ENCODE measurements at places on chromosomes 6 and 20.

GRCh38 chr20:8299921-8300320, 167.9 kb downstream of the PLCB1 start:
- H3K27me3 ChIP-seq, result no peaks in the 10 kb centered on the region
- H3K4me3 ChIP-seq, result no peak overlapping the region
- no peaks in the 10 kb centered on the region for H3K4me1 ChIP-seq
- no peak overlapping the region for H3K27ac ChIP-seq
- DNase-seq, result no peak

DNA sequence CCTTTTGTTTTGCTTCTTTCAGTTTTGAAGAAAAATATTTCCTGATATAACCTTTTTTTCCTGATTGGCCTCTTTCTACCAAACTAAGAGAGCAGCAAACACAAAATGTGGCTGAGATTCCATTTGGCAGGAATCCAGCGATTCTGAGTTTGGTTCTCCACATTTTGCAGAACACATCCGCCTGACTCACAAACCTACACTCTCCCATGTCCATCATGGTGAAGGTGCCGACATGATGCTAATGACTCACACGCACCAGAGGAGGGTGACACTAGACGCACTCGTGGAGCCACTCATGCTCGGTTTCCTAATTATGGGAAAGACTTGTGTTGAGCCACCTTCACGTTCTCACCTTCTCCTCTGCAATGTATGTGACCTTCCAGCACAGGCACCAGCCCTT, 45.9 kb upstream of the DUSP22 start:
- no peak for DNase-seq
- no peaks in the 10 kb centered on the region for H3K36me3 ChIP-seq
- H3K4me3 ChIP-seq, result no peak overlapping the region
- H3K27ac ChIP-seq, result no peak overlapping the region
- H3K4me1 ChIP-seq, result peaks cover 9% of the 10 kb centered on the region
- no peaks in the 10 kb centered on the region for H3K27me3 ChIP-seq

DNA sequence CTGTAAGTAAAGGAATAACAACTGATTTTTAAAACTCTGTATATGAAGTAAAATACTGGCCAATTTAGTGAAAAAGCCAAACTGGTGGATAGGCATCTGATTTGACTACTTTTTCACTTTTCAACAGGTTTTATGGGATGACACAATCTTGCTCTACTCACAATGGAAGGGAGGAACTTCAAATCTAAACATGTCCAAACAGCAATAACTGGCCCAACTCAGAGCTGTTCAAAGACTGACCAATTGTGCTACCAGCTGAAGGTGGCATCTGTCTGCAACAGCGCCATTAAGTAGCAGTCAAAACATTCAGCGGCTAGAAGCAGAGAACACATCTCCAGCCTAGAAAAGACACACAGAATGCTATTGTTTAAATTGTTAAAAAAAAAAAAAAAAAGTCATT, 44.6 kb downstream of the SESN1 start:
- peaks cover 4% of the 10 kb centered on the region for H3K36me3 ChIP-seq
- H3K4me1 ChIP-seq, result peaks cover 19% of the 10 kb centered on the region
- no peak overlapping the region for H3K4me3 ChIP-seq
- DNase-seq, result no peak
- H3K27me3 ChIP-seq, result no peaks in the 10 kb centered on the region

GRCh38 chr20:16761305-16761829, 13.2 kb downstream of the OTOR start:
- H3K27ac ChIP-seq, result no peak overlapping the region
- H3K4me3 ChIP-seq, result no peak overlapping the region
- peaks cover under 1% of the 10 kb centered on the region for H3K36me3 ChIP-seq

DNA sequence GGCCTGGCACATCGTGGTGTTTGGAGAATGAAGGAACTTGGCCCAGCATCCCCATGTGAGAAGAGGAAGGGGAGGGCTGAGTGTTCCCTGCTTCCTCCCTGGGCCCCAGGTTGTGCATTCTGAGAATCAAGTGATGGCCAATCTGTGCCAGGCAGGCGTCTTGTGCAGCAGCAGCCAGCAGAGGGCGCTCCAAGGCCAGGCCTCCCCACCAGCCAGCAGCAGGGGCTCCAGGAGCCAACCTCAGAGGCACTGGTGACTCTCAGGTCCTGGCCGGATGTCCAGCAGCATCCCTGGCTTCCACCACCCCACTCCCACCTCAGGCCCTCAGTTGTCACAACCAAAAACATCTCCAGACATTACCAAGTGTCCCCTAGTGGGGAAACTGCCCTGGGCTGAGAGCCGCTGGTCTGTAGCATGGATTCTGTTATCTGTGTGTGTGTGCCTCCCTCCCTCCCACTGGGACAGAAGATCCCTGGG, 192.0 kb downstream of the PREX1 start:
- H3K4me3 ChIP-seq, result no peak overlapping the region
- H3K36me3 ChIP-seq, result peaks cover 47% of the 10 kb centered on the region
- no peaks in the 10 kb centered on the region for H3K27me3 ChIP-seq
- H3K4me1 ChIP-seq, result peaks cover 10% of the 10 kb centered on the region

Measured in memory B cell (primary cell).